ENCODE measurements at places on chromosomes 6 and 20. TPM values are rescaled to one million over a fixed set of nuclear protein-coding genes. Genes with fewer than 3 reads are reported as not detected.

EFCAB8 gene
- polyA plus RNA-seq: 0.13 TPM

ADGRB3 gene
- not detected for polyA plus RNA-seq

PPP1R16B gene
- 1.3 TPM for polyA plus RNA-seq

LY6G6D gene
- polyA plus RNA-seq: not detected

ACSS1 gene
- 7.6 TPM for polyA plus RNA-seq

THBD gene
- polyA plus RNA-seq: 8.5 TPM

RIMS4 gene
- polyA plus RNA-seq: 0.46 TPM

GRCh38 chr6:20056350-20056992, 155.8 kb downstream of the MBOAT1 start:
- no peaks in the 10 kb centered on the region for H3K27me3 ChIP-seq
- no peaks in the 10 kb centered on the region for H3K36me3 ChIP-seq
- no peak overlapping the region for H3K27ac ChIP-seq
- no peak overlapping the region for H3K4me3 ChIP-seq
- no peak for DNase-seq

DNA sequence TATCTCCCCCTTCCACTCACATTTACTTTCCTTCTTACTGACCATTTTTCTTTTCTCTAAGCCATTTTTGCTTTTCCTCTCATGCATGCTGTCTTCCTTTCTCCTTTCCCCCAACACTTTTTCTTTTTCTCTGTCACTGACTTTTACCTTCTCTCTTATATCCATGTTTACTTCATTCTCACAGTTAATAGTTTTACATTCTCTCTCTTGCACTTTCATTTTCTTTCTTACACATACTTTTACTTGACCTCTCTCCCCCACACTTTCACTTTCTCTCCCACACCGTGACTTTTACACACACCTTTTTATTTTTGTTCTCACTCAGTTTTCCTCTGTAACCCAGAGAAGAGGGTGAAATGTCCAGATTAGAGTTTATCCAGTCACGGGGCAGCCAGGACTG, 636.3 kb downstream of the PTPRT start:
- no peak overlapping the region for H3K4me3 ChIP-seq
- H3K36me3 ChIP-seq: no peaks in the 10 kb centered on the region
- no peaks in the 10 kb centered on the region for H3K4me1 ChIP-seq
- no peak for DNase-seq

DNA sequence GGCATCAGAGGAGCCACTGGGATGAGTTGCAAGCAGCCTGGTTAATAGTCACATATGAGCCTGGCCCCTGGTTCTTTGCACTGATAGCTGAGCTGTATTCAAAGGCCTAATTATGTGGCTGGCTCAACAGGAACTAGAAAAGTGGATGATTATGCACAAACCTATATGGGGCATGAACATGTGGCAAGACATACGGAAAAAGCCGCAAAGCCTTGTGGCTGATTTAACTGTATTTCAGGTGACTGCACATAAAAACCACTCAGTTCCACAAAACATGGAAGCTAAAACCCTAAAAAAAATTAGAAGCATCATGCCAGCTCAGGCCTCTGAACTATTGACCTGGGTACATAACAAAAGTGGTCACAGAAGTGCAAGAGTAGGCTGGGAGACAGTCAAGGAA, 13.0 kb upstream of the MUC22 start:
- no peak overlapping the region for H3K4me3 ChIP-seq
- no peak for DNase-seq
- no peaks in the 10 kb centered on the region for H3K4me1 ChIP-seq
- no peaks in the 10 kb centered on the region for H3K27me3 ChIP-seq
- H3K27ac ChIP-seq: no peak overlapping the region
- H3K36me3 ChIP-seq: no peaks in the 10 kb centered on the region

GRCh38 chr6:28969129-28969528, 36.0 kb downstream of the ZNF311 start:
- DNase-seq: no peak
- H3K27me3 ChIP-seq: no peaks in the 10 kb centered on the region
- no peak overlapping the region for H3K4me3 ChIP-seq
- no peak overlapping the region for H3K27ac ChIP-seq
- no peaks in the 10 kb centered on the region for H3K4me1 ChIP-seq
- H3K36me3 ChIP-seq: no peaks in the 10 kb centered on the region

DNA sequence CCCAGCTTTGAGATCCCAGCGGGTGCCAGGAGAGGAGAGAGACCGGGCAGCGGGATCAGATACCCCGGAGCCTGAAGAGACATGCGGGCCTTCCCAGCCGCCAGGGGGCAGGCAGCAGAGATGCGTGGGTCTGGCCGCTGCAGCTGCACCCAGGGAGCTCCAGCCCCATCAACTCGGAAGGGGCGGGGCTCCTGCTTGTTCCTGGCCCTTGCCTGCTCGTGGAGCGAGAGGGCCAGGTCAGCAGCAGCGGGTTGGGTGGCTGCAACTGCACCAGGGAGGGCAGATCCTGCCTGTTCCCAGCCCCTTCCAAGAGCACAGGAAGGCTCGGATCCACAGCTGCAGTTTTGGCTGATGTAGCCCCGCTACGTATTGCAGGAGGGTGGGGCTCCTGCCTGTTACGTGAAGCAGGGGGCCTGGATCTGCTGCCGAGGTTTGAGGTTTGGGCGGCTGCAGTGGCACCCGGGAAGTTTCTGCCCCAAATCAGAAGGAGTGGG, 532.8 kb downstream of the RFPL4B start:
- no peak overlapping the region for H3K4me3 ChIP-seq
- H3K27ac ChIP-seq: no peak overlapping the region
- H3K27me3 ChIP-seq: no peaks in the 10 kb centered on the region
- DNase-seq: peak; percentile 37

- H3K27ac ChIP-seq: no peak overlapping the region
- no peak overlapping the region for H3K4me3 ChIP-seq
- H3K36me3 ChIP-seq: peaks cover 1% of the 10 kb centered on the region
- no peaks in the 10 kb centered on the region for H3K4me1 ChIP-seq
- no peak for DNase-seq
Observed at GRCh38 chr20:64273109-64273508, 17.6 kb downstream of the PCMTD2 start.

DNA sequence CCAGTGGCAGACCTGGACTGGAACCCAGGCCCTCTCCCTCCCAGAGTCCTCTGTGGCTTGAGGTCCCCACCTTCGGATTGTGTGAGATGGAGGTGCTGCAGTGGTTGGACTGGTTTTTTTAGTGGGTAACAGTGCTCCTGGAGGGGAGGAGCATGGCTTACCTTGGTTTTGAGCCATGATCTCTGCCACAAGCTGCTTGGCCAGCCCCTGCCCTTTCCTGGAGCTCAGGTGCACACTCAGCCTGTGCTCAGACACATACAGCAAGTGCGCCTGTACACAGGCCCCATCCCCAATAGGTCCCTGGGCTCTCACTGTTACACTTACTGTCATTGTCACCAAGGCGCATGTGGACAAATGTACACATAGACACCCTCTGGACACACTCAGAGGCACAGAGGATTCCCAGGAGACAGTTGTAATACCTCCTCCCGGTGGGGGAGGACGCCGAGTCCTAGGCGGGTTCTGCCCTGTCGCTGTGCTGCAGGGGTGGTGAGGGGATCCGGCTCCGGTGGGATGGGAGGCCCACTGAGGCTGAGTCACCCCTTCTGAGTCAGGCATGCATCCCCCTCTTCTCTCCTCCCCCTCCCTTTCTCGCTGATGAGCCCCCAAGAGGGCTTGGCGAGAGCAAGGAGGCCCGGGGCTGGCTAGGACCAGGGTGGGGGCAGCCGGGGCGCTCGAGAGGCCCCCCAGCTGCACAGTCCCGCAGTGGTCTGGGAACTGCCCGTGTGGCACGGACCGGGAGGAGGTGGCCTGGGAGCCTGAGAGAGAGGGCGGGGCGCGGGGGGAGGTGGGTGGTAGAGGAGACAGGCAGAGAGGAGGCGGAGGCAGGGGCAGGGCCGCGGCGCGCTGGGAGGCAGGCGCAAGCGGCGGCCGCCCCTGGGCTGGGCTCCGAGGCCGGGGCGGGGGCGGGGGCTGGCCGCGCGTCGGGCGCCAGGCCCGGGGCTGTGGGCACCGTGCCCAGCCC, 522 bp upstream of the EPB41L1 start:
- peak overlapping the region; percentile 32 for H3K27ac ChIP-seq
- DNase-seq: peak; percentile 96
- no peaks in the 10 kb centered on the region for H3K36me3 ChIP-seq
- H3K4me1 ChIP-seq: peaks cover 3% of the 10 kb centered on the region
- H3K4me3 ChIP-seq: peak overlapping the region; percentile 54

- no peaks in the 10 kb centered on the region for H3K4me1 ChIP-seq
- no peaks in the 10 kb centered on the region for H3K36me3 ChIP-seq
- no peak for DNase-seq
- H3K4me3 ChIP-seq: no peak overlapping the region
Observed at GRCh38 chr6:3053231-3053508, 15.1 kb upstream of the RIPK1 start.

DNA sequence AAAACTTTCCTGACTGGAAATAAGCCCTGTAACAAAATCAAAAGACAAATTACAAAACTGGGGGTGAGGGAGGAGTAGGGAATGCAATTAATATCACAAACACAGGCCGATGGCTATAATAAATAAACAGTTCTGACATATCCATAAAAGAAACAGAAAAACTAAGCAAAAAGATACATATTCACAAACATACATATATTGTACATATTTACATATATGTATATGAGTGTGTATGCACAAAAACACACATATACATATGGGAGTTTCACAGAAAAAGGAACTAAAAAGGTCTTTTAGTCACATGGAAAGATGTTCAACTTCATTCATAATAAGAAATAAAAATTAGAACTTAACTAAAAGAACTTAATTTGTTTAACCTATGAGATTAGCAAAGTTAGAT, 292.7 kb downstream of the TFAP2A start:
- H3K27me3 ChIP-seq: peaks cover under 1% of the 10 kb centered on the region
- no peak overlapping the region for H3K4me3 ChIP-seq
- no peaks in the 10 kb centered on the region for H3K4me1 ChIP-seq
- no peak for DNase-seq
- no peak overlapping the region for H3K27ac ChIP-seq
- no peaks in the 10 kb centered on the region for H3K36me3 ChIP-seq

DNA sequence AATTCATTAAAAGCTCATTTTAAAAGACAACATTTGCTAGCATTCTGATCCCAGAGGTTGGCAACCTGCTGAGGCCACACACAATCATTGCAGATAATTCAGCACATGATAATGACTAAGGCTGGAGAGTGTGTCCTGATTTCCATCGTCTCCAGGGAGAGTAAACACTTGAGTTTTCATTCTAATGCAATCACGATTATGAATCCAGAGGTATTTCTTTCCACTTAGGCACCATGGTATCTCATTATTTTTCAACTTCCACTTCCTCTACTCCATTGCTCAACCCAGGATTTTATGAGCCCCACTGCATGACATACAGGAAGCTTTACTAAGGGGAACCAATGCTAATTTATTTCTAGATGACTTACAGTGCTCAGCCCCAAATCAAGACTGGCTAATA, 273.8 kb upstream of the AGPAT4 start:
- H3K36me3 ChIP-seq: no peaks in the 10 kb centered on the region
- H3K27ac ChIP-seq: no peak overlapping the region
- H3K4me1 ChIP-seq: no peaks in the 10 kb centered on the region
- no peak for DNase-seq
- no peaks in the 10 kb centered on the region for H3K27me3 ChIP-seq
- no peak overlapping the region for H3K4me3 ChIP-seq

DNA sequence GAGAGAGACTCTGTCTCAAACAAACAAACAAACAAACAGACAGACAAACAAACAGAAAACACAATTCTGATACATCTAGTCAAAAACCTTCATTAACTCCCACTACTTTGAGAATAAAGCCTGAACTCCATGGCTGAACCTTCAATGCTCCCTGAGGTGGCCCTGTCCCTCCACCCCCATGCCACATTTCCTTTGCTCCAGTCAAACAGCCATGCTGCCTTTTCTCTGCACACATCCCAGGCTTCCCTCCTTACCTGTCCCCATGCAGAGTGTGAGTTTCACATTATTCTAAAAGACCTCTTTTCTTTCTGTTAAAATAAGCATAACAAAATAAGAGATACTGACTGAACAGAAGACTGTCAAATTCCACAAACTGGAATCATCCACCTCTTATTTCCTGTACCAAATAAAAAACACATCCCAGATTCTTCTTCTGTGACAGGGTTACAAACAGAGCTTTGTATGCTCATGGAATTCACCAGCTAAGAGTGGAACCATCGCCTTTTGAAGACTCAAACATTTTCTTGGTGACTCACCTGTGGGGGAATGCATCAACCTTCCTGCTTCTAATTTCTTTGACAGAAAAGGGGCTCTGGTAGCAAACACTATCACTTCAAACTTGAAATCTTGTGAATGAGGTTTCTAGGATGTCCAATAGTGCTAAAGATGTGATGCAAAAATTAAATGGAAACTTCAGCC, 71.0 kb upstream of the SLC22A16 start:
- H3K36me3 ChIP-seq: no peaks in the 10 kb centered on the region
- no peak overlapping the region for H3K27ac ChIP-seq
- no peaks in the 10 kb centered on the region for H3K27me3 ChIP-seq
- DNase-seq: no peak

GRCh38 chr6:104896914-104897313, 37.2 kb upstream of the HACE1 start:
- DNase-seq: no peak
- H3K36me3 ChIP-seq: no peaks in the 10 kb centered on the region
- no peaks in the 10 kb centered on the region for H3K4me1 ChIP-seq
- no peak overlapping the region for H3K4me3 ChIP-seq
- H3K27me3 ChIP-seq: no peaks in the 10 kb centered on the region

DNA sequence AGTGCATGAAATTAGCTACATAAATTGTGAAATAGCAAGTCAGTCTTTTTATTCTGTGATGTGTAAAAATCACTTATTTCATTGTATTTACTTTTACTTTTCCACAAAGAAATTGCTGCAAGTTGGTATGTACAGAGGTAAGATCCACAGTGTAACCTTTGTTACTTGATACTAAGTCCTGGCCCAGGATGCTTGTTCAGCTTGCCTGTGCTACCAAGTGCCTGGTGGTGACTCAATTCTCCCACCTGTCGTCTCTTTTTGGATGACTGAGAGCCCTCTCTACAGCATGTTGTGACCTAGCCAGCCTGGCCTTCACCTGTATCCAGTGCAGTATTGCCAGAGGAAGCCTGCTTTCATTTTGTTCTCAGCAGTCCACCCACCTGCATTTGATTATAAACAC, 54.9 kb downstream of the ANKRD6 start:
- H3K27me3 ChIP-seq: no peaks in the 10 kb centered on the region
- H3K36me3 ChIP-seq: no peaks in the 10 kb centered on the region
- H3K4me3 ChIP-seq: no peak overlapping the region
- no peak for DNase-seq
- no peak overlapping the region for H3K27ac ChIP-seq

DNA sequence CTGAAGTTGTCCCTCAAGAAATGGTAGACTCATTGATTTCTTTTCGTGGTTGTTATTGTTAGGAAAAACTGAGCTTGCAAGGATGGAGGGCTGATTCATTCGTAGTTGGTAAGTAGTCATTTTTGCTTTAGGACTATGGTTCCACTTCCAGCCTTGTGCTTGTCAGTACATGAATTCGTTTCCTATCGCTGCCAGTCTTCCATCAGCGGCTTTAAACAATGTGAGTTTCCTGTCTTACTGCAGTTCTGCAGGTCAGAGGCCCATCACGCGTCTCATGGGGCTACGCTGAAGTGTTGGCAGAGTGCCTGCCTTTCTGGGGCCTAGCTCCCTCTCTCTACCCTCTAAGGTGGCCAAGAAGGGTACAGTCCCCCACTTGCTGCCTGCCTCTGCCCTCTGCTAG, 11.4 kb upstream of the MDFI start:
- no peaks in the 10 kb centered on the region for H3K4me1 ChIP-seq
- no peak overlapping the region for H3K27ac ChIP-seq
- DNase-seq: peak; percentile 20
- no peaks in the 10 kb centered on the region for H3K36me3 ChIP-seq

All from aorta (tissue), 5 donors.